ENCODE measurements at places on chromosomes 5 and 9. TPM values are rescaled to one million over a fixed set of nuclear protein-coding genes. Genes with fewer than 3 reads are reported as not detected.

The TARS1 gene
- total RNA-seq, result 278 TPM

The C5orf34 gene
- total RNA-seq, result 7.0 TPM

The GPR21 gene
- 2.0 TPM for total RNA-seq

The FBXO4 gene
- total RNA-seq, result 8.1 TPM

The ACOT12 gene
- 1.4 TPM for total RNA-seq

The PCDHA12 gene
- total RNA-seq, result not detected

The MLANA gene
- not detected for total RNA-seq

GRCh38 chr9:92424340-92424739 lies at the start of gene OMD:
OMD (minus strand) TSS chr9:92424471; CDS start chr9:92417558, 6,913 bp downstream.
- DNase-seq, result no peak

DNA sequence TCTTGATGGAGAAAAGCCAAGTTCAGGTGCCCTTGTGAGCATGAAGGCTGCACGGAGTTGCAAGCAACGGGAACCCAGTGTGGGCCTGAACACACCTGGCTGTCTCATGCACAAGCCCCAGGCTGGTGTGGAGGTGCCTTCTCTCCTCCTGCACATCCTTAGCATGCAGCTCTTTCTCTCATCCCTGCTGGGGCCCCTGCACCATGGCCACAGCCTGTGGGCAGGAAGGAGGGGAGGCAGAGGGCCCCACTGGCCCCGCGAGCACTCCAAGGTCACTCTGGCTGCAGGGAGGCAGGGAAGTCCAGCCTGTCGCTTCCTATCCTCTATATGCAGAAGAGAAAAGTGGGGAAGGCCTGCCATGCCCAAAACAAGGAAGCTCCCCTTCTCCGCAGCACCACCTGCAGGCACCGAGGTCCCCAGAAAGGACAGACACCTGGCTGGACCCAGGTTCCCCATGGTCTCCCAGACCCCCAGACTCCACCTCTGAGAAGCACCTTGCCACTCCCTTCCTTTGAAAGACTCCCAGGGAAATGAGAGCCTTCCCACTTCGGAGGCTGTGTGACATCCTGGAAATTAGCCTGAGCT lies 18.6 kb downstream of the STKLD1 start:
- DNase-seq, result no peak

DNA sequence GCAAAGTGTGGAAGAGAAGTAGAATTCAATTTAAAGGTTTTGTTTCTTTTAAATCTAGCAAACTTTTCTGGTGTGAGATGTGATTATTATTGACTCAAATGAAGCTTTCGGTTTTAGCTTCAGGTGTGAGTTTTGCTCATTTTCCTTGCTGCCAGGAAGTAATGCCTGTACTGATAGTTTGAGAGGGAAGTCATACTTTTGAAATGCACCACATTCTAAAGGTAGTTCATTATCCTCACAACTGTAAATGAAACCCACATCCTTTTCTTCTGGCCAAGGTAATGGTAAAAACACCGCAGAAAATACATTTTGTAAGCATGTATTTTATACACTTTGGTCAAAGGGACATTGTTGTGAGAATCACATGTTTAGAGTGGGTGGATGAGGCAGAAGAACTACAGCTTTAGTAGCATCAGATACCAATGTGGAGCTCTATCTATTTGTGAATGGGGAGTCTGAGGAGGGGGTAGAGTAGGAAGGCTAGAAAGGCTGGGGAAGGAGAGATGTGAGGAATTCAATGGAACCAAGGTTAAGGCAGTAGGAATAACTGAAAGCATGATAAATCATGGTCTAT lies 167.0 kb upstream of the CDKN2B start:
- DNase-seq, result no peak

GRCh38 chr5:56450766-56451165 lies 217.6 kb upstream of the ANKRD55 start:
- DNase-seq, result no peak

DNA sequence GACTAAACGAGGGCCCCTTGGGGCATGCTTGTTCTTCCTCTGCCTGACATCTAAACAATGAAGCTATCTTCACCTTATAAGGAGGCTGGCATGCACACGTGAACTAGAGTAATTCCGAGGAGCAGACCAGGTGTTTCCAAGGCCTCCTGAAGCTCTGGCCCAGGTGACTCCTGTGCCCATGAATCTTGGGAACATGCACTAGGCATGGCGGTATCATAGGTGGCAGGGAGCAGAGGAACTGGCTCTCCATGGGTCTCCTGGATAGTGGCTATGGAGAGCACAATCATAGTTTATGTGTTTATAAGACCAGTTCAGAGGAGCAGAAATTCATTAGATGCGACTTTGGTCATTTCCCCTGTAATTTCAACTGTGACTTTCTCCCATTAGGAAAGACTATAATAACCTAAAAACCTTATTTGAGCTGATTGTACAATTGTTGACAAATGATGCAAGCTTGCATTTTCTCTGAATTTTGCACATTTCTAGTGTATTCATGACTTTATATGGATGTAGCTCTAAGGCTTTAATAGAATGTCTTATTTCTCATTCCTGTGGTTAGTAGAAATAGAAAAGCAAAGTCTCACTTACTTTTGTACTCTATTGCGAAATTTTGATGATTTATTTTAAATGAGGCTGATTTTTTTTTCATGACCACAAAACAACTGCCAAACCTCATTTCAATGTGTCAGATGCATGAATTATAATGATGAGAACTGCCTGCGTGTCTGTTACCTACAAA lies 135.3 kb upstream of the RPS23 start:
- DNase-seq, result no peak

- DNase-seq, result no peak
These were observed 8.1 kb upstream of the APC start for GRCh38 chr5:112729630-112730029.

GRCh38 chr5:4196744-4197143 lies 601.1 kb downstream of the IRX1 start:
- no peak for DNase-seq

DNA sequence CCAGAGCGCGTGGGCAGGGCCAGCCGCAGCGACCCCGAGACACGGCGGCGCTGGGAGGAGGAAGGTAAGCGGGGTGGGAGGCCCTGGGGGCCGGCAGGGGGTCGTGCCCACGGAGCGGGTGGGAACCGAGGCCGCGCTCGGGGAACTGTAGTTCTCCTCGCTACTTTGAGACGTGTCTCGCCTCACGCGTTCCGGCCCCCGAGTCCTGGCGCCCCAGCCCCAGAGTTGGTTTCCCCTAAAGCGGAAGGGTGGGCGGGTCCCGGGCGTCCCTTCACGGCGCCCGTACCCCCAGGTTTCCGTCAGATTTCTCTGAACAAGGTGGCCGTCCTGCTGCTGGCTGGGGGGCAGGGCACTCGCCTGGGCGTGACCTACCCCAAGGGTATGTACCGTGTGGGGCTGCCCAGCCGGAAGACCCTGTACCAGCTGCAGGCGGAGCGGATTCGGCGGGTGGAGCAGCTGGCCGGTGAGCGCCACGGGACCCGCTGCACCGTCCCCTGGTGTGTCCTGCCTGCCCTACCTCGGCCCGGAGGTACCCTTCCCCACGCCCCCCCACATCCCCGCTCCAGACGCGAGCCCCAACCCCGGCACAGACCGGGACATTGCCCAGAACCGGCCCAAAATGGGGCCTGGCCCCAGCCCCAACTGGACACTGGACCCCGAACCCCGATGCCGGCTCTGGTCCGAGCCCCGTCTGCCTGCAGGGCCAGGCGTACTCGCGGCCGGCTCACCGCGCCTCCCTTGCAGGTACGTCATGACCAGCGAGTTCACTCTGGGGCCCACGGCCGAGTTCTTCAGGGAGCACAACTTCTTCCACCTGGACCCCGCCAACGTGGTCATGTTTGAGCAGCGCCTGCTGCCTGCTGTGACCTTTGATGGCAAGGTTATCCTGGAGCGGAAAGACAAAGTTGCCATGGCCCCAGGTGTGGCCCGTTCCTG lies 709 bp downstream of the UAP1L1 start:
- no peak for DNase-seq

DNA sequence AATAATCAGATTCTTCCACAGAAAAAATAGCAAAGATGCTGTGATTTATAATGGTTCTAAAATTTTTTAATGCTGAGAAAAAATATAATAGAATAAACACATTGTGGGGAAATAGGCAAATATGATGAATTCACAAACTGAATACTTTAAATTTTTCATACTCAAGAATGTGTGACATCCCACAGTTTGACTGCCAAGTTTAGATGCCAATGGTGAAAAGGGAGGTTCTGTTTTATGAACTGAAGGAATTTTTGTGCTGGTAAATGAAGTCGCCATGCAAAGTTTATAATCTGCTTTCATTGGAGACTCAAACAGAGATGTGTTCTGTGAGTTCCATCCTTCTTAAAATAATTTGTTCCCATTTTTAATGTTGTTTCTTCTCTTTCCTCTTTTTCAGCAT lies 367.5 kb upstream of the ADAMTS16 start:
- no peak for DNase-seq

DNA sequence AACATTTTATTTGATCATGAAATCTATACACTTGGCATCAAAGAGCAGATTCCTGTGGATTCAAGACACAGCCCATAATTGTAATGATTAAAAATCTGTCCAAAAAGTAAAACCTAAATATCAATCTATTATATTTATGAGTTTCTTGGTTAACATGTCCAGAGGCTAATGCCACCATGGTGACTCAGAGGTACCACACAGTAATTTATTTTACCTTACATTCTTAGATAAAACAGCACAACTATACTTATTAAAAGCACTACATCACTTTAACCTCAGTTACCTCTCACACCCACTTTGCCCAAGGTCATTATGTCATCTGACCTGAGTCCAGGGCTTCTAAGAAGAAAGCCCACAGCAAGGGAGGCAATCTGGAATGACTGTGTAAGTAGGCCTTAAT lies 519.2 kb downstream of the RASEF start:
- DNase-seq, result no peak

- no peak for DNase-seq
These were observed 833.0 kb upstream of the COX7C start for GRCh38 chr5:85784746-85785145.

DNA sequence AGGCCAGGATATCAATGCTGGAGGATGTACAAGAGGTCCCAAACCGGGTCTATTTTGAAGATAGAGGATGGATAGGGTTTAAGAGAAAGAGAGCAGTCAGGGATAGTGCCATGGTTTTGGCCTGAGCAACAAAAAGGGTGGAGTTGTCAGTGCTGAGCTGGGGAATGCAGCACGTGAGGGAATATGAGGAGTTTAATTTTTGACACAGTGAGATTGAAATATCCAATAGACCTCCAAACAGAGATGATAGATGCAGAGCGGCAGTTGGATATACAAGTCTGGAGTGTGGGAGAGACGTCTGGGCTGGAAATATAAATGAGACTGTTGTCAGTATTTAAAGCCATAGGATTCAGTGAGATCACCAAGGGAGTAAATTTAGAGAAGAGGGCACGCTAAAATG lies 136.7 kb upstream of the EFNA5 start:
- DNase-seq, result no peak
